T-cell (primary cell): ENCODE measurements at places on chromosomes 7 and 10. TPM values are rescaled to one million over a fixed set of nuclear protein-coding genes. Genes with fewer than 3 reads are reported as not detected.

- DNase-seq: no peak
These were observed 3.8 kb downstream of the PDE1C start for GRCh38 chr7:32066441-32066840.

DNA sequence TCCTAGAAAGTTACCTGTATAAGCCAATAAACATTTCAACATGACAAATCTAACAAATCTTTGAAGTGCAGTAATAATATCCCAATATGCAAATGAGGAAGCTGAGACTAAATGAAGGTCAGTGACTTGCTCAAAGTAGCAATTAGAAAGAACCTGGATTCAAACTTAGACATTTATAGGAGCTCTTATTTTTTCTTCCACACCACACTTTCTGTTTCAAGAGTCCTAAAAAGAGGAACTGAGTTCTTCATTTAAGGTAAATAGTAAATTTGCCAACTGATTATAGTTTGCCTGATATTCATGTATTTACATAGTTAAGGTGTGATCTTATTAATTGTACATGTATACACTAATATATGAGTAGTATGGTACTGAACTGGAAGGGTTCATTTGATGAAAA is 44.0 kb downstream of the KLHDC10 start:
- DNase-seq: no peak

DNA sequence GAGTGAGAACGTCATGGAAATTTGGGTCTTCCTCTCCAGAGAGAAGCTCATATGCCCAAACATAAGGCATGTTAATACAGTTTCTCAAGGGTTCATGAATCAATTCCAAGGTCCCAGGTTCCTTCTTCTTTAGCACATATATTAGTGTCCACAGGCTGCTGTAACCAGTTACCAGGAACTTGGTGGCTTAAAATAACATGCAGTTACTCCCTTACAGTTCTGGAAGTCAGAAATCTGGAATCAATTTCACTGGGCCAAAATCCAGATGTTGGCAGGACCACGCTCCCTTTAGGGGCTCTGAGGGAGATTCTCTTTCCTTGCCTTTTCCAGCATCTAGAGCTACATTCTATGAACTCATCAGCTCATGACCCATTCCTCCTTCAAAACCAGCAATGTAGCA is 64.8 kb downstream of the MRC1 start:
- DNase-seq: no peak

DNA sequence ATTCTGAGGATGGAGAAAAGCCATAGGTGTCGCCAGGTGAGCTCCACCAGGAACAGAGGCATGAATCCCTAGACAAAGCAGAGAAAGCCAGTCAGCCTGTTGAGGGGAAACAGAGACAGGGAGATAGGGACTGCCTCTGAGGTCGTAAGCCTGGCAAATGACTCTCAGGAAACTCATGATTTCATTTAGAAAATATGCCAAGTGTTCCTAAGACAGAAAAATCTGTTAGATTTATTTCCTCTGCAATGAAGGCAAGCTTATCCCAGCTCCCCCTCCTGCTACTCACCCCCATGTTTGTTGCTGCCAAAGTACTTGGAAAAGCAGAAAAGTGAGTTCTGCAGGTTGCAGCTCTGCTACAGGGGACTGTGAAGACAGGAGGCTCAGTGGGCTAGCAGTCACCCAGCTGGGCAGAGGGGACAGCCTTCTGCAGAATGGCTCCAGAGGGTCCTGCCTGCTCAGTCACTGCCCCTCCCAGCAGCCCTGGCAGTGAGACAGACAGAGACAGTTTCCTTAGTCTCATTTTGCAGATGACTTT is 184.3 kb downstream of the ADRA2A start:
- DNase-seq: no peak

DNA sequence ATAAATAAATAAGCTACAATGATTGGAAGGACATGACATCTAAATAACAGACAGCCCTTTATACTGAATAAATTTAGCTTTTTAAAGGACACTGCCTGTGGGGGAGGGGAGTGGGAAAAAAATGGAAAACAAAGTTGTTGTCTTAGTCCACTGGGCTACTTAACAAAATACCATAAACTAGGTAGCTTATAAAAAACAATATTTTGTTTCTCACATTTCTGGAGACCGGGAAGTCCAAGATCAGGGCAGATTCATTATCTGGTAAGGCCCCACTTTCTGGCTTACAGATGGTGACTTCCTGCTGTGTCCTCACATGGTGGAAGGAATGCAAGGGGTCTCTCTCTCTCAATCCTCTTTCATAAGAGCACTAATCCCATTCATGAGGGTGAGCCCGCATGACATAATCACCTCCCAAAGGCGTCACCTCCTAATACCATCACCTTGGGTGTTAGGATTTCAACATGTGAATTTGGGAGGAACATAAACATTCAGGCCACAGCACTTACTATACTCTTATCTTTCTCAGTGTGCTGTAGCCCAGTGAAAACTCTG is 43.0 kb downstream of the DNAJC12 start:
- DNase-seq: no peak

- DNase-seq: no peak
These were observed 150.3 kb upstream of the FAM20C start for GRCh38 chr7:41917-42565.

GRCh38 chr7:29401769-29402168 is 161.9 kb upstream of the PRR15 start:
- no peak for DNase-seq

- no peak for DNase-seq
These were observed 96.2 kb downstream of the ADD3 start for GRCh38 chr10:110103921-110104461.

GRCh38 chr10:107033799-107034422 is 130.6 kb downstream of the SORCS1 start:
- no peak for DNase-seq

DNA sequence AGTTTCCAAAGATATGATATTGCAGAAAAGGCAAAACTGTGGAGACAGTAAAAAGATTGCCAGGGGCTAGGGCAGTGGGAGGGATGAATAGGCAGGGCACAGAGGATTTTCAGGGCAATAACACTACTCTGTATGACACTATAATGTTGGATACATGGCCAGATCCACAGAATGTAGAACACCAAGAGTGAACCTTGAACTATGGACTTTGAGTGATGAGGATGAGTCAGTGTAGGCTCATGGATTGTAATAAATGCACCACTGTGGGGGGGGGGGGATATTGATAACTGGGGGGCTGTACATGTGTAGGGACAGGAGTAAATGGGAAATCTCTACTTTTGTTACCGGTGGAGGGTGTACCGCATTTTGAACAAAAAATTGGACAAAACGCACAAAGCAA is 77.4 kb downstream of the ALOX5 start:
- no peak for DNase-seq

The NAT16 gene
- not detected for total RNA-seq

The EXOSC1 gene
- 32.2 TPM for total RNA-seq

The PRXL2A gene
- total RNA-seq: 5.1 TPM

The SFTPA2 gene
- total RNA-seq: 6.4 TPM

The DGKB gene
- not detected for total RNA-seq

The PLXNA4 gene
- 1.5 TPM for total RNA-seq

The TIAL1 gene
- 197 TPM for total RNA-seq

The ZNF488 gene
- total RNA-seq: not detected

The EFCAB10 gene
- total RNA-seq: 0.58 TPM

The ARHGAP19 gene
- total RNA-seq: 18.9 TPM

The GDF10 gene
- 0.20 TPM for total RNA-seq

The SLC18A3 gene
- total RNA-seq: not detected
